ENCODE measurements at places on chromosomes 1 and 21.

- DNase-seq, result no peak
Observed at GRCh38 chr1:243598433-243598832, 251.6 kb downstream of the AKT3 start.

GRCh38 chr21:38417726-38418125 is 80.6 kb downstream of the ERG start:
- no peak for DNase-seq

GRCh38 chr1:179550746-179551682 is 24.7 kb downstream of the NPHS2 start:
- no peak for DNase-seq

GRCh38 chr1:54792686-54793282 is 8.3 kb downstream of the TTC22 start:
- no peak for DNase-seq

DNA sequence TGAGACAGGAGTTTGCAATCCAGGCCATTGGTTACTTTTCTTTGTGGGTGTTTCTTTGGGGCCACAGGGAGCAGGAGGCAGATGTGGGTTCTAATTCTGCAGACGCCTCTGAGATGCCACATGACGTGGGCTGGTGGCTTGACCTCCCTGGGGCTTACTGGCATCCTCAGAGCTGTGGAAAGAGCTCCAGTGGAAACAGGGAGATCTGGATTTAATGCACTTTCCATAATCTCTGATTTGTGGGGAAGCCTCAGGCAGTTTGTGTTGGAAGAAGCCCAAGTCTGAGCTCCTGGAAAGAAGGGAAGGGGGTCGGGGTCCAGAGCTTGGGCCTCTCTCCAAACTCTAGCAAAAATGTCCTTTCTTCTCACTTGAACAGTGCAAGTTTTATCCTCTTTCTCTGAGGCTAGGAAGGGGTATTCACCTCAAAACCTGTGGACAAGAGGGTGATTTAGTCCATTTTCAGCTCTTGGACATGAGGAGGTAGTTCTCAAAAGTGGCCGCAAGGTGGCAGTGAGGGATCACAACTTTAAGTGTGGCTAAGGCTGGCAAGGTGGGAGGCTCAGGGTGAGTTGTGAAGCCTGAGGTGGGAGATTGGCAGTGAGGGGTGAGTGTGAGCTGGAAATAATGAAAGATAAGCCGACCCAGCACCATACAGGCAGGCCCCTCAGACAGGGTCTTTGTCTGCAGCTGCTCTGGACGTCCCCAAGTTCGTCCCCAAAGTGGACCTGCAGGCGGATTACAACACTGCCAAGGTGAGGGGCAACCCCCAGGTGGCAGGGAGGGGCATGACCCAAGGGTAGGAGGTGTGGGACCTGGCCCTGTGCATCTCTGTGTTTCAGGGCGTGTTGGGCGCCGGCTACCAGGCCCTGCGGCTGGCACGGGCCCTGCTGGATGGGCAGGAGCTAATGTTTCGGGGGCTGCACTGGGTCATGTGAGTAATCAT is 9.2 kb downstream of the IKBKE start:
- DNase-seq, result peak; percentile 29

- DNase-seq, result no peak
Observed at GRCh38 chr1:109441069-109441468, 14.8 kb upstream of the PSMA5 start.

DNA sequence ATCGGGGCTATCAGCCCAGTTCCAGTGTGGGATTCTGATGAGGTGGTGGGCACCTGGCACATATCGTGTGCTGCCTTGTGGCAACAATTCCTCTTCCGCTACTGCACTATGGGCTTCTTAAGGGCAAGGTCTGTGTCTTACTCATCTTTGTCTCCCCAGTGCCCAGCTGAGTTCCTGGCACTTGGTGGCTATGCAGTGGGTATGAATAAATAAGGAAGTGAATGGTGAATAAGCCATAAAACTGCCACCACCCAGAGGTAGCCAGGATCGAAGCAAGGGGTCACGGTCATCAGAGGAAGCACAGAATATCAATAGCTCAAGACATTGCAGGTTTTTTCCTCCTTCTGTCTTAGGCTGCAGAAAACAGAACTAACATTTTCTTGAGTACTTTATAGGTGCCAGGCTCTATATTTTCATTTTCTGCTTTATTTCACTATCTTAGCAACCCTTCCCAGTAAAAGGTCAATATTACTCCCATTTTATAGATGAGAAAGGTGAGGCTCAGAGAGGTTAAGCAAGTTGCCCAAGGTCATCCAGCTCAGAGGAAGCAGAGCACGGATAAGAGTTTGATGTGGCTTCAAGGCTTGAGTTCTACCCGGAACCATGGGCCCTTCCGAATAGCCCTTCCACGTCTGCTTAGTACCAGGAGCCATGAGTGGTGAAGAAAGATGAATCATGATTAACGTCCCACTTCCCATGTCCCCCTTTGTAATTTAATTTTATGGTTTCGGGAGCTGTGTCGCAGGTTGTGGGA is 10.2 kb downstream of the C1orf94 start:
- no peak for DNase-seq

DNA sequence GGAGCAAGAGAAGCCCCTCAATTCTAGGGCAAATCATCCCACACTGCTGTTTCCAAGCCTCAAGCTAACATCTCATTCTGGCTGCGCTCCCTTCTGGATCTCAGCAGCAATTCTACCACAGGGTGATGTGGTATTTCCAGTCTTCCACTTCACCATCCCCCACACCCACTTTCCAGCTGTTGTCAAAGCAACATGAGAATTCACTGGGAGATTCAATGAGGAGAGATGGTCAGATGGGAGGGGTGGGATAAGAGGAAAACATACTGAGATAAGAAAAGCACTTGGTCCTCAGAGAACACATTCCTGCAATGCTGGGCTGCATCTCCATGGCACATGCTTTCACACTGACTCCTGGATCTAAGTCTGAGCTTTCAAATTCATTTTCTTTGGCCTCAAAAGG is 47.3 kb upstream of the LRRC52 start:
- DNase-seq, result no peak
